ENCODE measurements at places on chromosomes 1 and 21.

DNA sequence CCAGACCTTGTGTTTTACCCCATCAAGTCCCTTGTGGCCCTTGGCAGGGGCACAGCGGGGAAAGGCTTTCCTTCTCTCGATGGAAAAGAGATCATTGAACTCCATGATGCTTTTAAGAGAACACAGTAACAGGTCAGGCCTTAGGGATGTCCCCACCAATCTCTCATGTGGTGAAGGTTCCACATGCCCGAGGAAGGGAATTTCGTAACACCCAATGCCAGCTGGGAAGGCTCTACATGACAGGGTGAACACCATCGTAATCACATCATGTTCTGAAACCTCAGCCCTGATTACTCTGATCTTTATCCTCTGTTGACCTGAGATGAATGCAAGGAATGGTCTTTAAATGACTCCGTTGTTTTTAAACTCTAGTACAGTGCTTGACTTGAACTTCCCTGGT lies 105.5 kb upstream of the SPAG17 start:
- no peak for DNase-seq

GRCh38 chr1:156670359-156670758 lies 6.8 kb downstream of the NES start:
- DNase-seq = no peak

- DNase-seq = peak; percentile 71
Measured at GRCh38 chr1:155085504-155086127, 7.0 kb downstream of the EFNA3 start.

DNA sequence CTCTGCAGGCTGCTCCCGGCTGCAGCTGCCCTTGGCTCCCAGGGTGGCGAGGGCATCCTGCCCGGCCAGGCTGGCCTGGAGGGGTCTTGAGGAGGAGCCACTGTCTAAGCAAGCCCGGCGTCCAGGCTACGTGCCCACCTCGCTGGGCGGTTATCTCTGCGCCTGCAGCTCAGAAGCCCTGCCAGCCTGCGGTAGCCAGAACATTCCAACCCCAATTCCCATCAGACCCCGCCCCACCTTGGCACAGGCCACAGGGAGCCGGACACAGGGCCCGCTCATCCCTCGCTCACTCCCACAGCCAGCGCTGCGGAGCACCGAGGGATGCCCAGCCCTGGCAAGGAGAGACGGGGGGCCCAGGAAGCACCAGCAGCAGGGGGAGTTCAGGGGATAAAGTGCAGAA lies 53.9 kb downstream of the MEGF6 start:
- no peak for DNase-seq

DNA sequence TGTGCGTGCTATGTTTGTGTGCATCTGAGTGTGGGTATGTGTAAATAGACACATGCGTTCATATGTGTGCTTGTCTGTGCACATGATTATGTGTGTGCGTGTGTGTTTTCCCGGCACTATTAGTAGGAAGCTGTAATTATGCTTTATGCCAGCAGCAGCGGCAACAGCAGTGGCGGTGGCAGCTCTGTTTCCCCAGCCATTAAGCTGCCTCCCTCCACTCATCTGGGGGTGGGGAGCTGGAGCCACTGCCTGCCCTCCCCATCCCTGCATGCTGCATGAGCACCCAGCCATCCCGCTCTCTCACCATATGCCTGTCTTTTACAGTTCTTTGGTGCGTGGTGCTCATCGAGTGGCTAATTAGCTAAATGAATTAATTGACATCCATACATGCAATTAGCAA lies 30.5 kb upstream of the ACOT11 start:
- DNase-seq = no peak

- no peak for DNase-seq
Measured at GRCh38 chr1:67314696-67315095, 7.0 kb downstream of the IL12RB2 start.

GRCh38 chr1:3674100-3675094 lies 22.1 kb downstream of the TP73 start:
- peak; percentile 60 for DNase-seq

DNA sequence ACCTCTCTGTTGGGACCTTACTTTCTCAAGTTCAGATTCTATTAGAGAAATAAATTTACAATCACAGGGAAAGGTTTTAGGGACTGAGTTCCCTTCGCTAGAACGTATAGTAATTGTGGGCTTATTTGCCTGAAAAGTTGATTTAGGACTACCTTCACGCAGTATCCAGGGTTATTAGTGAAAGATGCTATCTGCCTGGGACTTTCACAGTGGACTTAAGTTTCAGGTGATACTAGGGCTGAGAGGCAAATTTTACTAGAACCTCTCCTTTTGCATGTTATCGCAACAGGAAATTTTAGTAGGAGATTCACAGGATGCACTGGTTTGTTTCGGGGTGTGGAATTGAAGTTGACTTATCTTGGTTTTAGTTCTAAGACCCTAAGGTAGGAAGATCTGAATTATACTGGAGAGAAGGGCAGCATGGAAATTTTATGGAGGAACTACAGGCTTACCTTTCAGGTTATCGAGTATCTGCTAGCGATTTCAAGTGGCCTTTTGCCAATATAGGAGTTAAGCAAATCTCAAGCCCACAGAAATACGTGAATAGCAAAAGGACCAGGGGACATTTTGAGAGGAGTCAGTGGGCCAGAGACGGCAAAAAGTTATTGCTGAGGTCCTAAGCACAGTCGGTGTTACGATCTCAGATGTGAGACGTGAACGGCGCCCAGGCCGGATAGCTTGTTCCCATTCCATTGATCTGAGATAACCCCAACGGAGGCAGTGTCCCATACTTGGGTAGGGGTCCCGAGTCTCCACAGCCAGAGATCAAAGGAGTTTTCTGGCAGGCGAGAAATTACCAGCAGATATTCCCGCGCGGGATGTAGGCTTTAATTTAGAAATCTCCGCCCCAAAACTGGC lies 723 bp upstream of the GNAI3 start:
- peak; percentile 53 for DNase-seq

DNA sequence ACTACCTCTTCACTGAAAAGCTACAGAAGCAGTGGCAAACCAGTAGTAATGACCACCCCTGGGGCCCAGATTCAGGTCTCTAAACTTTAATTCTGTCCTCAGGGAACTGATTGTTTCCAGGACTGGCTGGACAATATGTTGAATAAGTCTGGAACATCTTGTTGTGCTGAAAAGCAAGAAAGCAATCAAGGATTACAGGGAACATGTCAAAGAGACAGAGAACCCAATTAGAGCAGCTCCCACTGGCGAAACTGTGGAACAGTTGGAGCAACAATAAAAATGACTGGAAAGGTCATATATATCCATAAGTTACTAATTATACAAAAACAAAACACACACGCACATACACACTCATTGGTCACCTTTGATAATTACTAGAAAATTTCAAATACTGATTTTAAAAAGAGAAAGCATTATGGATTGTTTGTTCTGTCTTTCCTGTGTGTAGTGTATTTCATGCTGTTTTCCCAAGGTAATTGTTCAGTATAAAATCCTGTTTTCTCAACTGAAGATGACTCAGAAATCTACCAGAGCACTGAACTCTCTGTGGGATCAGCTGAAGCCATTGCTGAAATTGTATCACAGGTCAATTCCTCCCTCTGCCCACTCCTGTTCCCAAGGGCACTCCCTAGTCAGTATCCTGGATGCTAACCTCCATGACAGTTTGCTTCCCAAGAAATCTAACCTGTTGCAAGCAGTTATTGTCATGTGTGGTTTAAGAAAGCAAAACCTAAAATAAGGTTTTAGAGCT lies 83.6 kb upstream of the RGS1 start:
- no peak for DNase-seq

GRCh38 chr1:24104854-24105253 lies 7.1 kb downstream of the MYOM3 start:
- DNase-seq = no peak

GRCh38 chr1:232034556-232034955 lies 408.0 kb downstream of the DISC1 start:
- no peak for DNase-seq

- no peak for DNase-seq
Measured at GRCh38 chr1:114314098-114314497, 160.4 kb upstream of the SYT6 start.

DNA sequence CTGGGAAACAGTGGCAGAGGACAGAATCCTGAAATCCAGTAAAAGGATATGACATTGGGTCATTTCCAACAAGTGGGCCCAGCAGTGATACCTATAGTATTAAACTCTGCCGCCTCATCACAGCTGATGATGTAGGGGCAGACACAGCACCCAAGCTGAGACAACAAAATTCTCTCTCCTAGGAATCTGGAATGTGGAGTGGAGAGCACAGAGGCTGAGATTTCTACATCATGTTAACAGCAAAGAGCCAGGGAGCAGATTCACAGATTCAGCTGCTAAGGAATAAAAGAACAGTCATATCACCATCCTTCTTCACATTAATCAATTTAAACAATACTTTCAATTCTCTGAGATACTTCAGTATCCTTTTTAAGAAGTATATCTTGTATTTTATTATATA lies 61.9 kb downstream of the CRP start:
- DNase-seq = no peak

DNA sequence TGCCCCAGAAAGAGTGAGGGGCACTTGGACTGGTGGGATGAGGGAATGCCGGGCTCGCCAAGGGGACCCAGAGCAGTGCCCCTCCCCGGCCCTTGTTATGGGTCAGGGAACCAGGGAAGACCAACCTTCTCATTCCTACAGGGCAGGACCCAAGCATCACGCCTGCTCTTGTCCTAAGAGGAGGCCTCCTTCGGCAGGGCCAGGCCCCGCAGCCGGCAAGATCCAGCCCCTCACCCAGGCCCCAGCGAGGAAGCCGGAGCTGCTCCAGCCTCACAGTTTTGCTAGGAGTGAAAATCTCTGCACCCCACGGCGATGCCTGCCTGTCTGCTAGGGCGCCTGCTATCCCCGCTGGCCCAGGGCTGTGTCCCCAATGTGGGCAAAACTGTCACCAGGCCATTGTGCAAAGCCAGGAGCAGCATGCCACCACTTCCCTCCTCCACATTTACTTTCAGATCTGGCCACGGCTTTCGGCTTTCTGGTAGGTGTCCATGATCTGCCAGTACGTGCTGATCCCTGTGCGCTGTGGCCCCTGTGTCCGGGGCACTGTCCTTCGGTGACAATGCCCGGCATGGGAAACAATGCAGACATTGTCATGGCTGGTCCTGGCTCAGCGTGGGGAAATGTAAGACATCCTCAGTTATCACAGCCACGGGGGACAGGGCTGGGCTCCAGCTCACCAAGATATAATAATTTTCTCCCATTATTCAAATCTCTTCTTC lies 9.6 kb downstream of the ACTRT2 start:
- DNase-seq = no peak

GRCh38 chr1:30523055-30524020 lies 200.0 kb downstream of the MATN1 start:
- DNase-seq = no peak

- DNase-seq = no peak
Measured at GRCh38 chr21:44905728-44906090, 15.0 kb downstream of the ITGB2 start.

DNA sequence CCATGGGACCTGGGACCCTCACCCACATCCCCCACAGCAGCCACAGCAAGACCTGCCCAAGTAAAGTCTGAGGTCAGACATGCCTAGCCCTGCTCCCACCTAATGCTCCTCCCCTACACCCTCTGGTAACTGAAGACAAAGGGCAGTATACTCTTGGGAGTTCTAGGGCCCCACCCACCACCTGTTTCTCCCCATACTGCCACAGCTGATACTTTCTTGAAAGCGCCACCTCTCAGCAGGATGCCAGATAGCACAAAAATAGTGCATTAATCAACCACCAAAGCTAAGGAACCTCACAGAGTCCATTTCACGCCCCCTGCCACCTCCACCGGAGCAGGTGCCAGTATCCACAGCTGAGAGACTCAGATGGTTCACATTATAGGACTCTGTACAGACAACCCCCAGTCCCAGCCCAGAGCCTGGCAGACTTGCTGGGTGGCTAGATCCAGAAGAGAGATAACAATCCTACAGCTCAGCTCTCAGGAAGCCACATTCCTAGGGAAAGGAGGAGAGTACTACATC lies 238.1 kb downstream of the LRRC40 start:
- DNase-seq = no peak

- DNase-seq = peak; percentile 95
Measured at GRCh38 chr21:27817074-27817473, 850.2 kb upstream of the ADAMTS5 start.

- no peak for DNase-seq
Measured at GRCh38 chr1:228457017-228457395, 30.2 kb upstream of the RNF187 start.

GRCh38 chr21:43767498-43767983 lies 8.6 kb downstream of the CSTB start:
- no peak for DNase-seq

DNA sequence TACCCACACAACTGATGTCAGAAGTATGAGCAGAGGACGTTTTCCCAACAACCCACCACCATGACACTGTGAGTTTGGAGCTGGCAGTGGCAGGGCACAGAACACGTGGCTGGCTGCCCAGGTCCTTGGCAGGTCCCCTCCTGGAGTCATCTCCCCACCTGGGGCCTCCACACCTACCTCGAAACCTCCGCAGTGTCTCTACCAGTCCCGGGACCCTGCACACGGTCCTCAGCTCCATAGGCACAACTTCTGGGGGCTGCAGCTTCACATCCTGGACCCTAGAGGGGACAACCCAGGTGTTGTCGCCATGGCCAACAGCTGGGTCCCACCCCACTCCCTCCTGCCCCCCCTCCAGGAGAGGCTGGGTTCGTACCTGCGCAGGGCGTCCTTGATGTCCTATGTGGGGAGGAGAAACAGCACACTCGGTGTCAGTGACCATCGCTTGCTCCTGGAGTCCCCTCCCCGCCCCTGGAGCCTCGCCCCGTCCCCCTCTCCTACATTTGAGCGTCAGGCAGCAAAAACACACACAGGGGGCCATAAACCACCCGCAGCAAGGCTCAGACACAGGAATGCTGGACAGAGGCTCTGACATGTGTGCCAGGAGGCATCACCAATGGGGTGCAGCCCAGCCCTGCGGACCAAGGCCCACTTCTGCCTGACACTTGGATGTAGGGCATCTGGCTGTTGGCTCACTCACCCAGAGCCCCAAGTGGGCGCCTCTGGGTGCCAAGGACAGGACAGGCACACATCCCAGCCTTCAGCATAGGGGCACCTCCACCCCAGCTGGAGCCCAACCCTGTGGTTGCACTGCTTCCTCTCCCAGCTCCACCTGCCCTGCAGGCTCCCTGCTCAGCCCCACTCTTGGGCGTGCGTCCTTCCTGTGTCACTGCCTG lies 9.6 kb downstream of the TRIM11 start:
- DNase-seq = no peak

DNA sequence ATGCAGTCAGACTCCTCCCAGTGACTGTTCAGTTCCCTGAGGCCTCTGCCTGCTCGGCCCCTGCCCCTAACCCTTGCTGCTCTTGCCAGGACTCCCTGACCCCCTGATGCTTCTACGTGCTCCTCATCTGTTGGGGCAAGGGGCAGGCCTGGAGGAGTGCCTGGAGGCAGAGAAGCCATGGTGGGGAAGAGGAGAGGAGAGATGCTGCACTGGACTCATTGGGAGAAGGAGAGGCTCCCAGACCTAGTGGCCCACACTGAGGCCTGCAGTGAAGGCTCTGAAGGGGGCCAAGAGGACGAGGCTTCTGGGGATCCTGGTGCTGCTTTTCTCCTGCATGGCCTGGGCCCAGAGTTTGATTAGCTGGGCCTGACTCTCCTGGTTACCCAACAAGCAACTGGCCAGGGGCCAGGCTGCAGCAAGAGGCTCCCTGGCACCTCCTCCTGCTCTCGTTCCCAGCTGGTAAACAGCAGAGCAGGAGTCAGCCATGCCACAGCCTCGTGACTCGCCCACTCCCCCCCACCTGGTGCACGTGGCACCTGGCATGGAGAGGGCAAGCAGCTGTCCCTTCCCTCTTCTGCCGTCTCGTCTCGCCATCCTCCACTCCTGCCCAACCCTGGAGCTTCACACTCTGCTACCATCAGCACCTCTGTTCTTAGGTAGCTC lies 847 bp upstream of the RORC start:
- DNase-seq = no peak

Measured in umbilical cord (tissue), 2 donors.